CD4-positive, alpha-beta T cell treated with Interleukin-4 for 4 hours (primary cell): ENCODE measurements at places on chromosomes 3 and 15.

GRCh38 chr15:28208583-28208982, 109.5 kb upstream of the OCA2 start:
- DNase-seq = no peak

DNA sequence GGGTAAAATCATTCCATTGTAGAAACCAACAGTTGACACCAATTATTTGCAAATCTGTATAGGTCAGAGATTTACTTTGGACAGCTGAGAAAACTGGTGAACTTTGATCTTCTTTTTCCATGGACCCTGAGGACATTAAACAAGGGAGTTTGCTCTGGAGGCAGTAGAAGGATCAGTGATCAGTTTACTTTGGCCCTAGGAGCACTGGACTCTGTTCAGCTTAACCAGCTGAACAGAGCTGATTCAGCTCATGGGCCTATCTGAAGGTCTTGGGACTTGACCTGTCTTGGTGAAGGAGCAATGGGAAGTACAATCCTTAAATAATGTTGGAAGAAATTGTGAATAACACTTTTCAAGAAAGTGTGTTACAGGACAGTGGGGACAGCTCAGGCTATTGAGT, 15.2 kb upstream of the TF start:
- DNase-seq = no peak

- peak; percentile 2 for DNase-seq
Measured at GRCh38 chr15:98599909-98600691, 48.2 kb upstream of the IGF1R start.

- DNase-seq = no peak
Measured at GRCh38 chr3:36381311-36381956, 1.1 kb downstream of the STAC start.

DNA sequence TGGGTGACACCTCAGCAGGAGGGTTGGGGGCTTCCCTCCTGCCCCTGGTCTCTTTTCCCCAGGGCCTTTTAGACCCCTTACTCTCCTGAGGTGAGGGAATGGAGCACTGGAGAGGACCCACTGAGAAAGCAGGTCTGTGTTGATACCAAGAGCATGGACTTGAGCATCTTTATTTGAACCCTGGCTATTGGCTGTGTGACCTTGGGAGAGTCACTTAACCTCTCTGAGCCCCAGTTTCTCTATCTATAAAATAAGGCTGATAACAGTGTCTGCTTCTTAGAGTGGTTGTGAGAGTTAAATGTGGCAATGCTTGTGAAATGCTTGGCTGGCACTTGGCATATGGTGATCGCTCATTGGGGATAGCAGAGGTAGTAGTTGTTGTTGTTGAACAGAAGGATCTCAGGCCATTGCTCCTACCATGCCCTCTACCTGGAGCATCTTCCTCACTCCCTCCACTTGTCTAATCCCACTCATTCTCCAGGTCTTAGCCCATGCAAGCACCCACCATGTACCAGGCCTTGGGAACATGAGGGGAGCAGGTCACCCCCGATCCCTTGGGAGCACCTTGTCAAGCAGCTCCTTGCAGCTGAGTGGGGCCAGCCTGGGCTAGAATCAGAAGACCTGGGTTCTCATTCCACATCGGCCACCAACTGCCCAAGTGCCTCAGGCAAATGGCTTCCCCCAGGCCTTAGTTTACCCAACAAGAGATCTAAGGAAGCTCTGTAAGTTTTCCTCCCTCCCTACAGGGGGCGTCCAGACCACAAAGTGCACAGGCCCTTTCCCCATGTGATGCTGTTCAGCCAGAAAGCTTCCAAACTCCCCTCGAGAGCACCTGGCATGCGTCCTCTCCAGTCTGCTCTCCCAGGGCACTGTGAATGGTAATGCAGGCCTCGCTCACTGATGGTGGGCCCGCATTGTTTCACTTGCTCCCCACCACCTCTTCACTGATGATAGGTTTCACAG, 96.7 kb downstream of the LSM3 start:
- no peak for DNase-seq
